RPMI8226 (cell line): ENCODE measurements at places on chromosomes 1 and 21.
A peak's percentile ranks its signal among the peaks of the same experiment; 100 is the strongest.

- DNase-seq = no peak
These were observed 1583.8 kb downstream of the NCAM2 start for GRCh38 chr21:22582026-22582425.

DNA sequence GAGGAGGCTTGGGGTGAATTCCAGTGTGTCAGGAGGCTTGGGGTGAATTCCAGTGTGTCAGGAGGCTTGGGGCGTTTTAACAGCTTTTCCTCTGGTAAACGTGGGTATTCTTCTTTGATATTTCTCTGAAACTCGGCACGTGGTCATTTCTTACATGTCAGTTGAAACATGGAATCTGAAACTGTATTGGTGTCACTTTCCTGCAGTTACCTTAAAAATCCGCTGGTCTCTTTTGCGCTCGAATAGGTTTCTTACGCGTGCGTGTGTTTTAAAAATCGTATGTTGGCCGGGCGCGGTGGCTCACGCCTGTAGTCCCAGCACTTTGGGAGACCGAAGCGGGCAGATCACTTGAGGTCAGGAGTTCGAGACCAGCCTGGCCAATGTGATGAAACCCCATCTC lies 33.5 kb downstream of the PRKCZ start:
- no peak for DNase-seq

- peak; percentile 82 for DNase-seq
These were observed 35.8 kb downstream of the ATF6 start for GRCh38 chr1:161801955-161802354.

GRCh38 chr1:174112489-174113162 lies 46.7 kb upstream of the RABGAP1L start:
- no peak for DNase-seq

GRCh38 chr1:200207711-200208126 lies 180.2 kb downstream of the NR5A2 start:
- DNase-seq = no peak

DNA sequence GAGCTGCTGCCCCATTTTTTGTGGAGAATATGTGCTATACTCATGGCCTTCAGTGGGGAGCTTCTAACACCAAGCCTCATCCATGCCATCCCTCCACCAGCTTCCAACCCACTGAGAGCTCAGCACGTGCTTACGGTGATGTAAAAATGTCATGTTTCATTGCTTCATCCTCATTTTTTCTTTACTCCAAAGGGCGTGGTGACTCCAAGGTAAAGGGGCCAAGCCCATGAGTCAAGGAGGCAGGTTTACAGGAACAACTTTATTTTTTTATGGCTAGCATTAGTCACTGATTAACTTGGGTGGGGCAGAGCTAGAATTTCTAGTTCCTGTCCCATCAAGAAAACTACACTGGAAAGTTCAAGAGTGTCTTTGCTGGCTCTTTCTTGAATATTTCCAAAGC lies at the start of gene C1orf226:
TSS of gene C1orf226 (plus strand) at position 346 of the 400 bp plus-strand sequence. CDS start 174 bp downstream, outside the sequence.
- no peak for DNase-seq

GRCh38 chr1:62444701-62445100 lies 7.9 kb downstream of the USP1 start:
- DNase-seq = no peak

GRCh38 chr21:38048167-38048566 lies 131.9 kb upstream of the KCNJ6 start:
- no peak for DNase-seq

DNA sequence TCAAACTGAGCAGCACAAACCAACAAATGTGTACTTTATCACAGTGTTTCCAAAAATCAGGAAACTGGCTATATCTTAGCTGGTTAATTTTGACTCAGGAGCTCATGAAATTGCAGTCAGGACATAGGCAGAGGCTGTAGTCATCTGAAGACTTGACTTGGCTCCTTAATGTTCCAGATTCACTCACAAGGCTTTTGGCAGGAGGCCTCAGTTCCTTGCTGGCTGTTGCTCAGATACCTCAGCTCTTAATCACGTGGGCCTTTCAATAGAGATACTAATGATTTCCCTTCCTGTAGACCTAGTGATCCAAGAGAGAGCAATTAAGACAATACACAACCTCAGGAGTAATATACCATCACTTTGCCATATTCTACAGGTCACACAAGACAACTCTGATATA lies 537.7 kb downstream of the BRINP3 start:
- no peak for DNase-seq

DNA sequence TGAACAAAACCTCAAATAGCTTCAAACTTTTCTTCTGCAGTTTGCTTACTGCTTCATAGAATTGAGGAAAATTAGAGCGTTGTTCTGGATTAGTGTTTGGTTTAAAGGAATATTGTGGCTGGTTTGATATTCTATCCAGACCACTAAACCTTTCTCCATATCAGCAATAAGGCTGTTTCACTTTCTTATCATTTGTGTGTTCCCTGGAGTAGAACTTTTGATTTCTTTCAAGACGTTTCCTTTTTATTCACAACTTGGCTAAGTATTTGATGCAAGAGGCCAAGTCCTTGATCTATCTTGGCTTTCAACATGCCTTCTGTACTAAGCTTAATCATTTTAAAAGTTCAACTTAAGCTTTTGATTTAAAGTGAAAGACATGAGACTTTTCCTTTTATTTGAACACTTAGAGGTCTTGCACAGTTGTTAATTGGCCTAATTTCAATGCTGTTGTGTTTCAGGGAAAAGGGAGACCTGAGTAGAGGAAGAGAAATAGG lies 359.1 kb downstream of the S1PR1 start:
- DNase-seq = no peak

GRCh38 chr1:112114540-112114939 lies 125.1 kb upstream of the KCND3 start:
- DNase-seq = no peak

- no peak for DNase-seq
These were observed 31.0 kb downstream of the ILDR2 start for GRCh38 chr1:166944186-166944967.

DNA sequence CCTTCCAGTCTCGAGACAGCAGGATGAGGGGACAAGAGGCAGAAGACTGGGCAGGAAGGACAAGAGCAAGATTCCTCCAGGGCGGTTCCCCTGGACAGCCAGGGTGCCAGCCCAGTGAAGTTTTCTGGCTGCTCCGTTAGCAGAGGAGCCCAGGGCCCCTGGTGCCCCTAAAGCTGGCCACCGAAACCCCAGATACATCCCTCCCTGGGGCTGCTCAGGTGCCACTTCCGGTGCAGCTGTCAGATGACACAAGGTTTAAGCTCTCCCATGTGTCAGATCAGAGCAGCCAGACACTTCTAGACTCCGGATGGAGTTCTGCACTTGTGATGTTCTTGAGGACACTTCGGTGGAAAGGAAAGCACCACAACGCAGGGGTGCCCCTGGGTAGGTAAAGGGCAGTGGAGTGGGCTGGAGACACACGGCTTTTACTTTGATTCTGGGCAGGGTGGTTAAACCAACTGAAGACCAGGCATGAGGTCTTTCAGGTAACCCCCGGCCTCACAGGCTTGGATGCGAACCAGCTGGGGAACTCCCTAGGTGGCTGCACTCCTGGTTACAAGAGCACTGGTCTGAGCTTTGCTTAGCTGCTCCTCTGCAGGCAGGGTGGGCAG lies 85.7 kb downstream of the ITPKB start:
- peak; percentile 88 for DNase-seq

- DNase-seq = no peak
These were observed 166.2 kb downstream of the ASTN1 start for GRCh38 chr1:176998183-176998795.

DNA sequence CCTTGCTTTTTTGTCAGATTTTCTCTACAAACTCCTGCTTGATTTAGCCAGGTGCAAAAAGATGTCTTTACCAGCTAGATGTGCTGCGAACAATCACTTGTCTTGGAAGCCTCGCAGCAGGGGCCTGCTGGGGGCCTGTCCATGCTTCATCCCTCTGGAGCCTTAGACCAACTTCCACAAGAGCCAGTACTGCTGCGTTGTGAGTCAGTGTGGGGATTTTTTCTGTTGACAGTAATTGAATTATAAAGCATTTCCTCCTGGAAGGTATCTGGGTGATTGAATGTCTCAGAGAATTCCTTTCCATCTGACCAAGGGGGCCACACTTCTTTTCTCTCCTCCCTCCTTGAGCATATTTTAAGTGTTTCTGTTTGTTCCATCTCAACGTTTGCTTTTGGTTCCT lies 40.4 kb upstream of the LDLRAP1 start:
- no peak for DNase-seq

GRCh38 chr1:26784023-26784871 lies 3.5 kb upstream of the PIGV start:
- peak; percentile 91 for DNase-seq

GRCh38 chr1:110048923-110049601 lies 14.6 kb downstream of the STRIP1 start:
- no peak for DNase-seq

DNA sequence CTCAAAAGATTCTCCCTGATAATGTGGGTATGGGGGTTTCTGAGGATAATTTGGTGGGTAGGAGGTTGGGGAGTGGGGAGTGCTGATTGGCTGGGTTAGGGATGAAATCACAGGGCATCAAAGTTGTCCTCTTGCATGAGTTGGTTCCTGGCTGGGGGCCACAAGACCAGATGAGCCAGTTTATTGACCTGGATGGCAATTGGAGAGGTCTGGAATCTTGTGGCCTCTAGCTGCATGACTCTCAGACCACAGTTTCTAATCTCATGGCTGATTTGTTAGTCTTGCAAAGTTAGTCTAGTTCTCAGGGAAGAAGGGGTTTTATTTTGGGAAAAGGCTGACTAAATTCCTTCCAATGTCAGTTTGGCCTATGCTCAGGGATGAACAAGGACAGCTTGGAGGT lies 3.3 kb upstream of the GBP1 start:
- no peak for DNase-seq

- no peak for DNase-seq
These were observed 233.8 kb downstream of the LTN1 start for GRCh38 chr21:28758883-28759242.

GRCh38 chr1:234841710-234842231 lies 231.8 kb upstream of the IRF2BP2 start:
- DNase-seq = no peak

- DNase-seq = peak; percentile 34
These were observed 3.2 kb downstream of the COL16A1 start for GRCh38 chr1:31700468-31701090.

DNA sequence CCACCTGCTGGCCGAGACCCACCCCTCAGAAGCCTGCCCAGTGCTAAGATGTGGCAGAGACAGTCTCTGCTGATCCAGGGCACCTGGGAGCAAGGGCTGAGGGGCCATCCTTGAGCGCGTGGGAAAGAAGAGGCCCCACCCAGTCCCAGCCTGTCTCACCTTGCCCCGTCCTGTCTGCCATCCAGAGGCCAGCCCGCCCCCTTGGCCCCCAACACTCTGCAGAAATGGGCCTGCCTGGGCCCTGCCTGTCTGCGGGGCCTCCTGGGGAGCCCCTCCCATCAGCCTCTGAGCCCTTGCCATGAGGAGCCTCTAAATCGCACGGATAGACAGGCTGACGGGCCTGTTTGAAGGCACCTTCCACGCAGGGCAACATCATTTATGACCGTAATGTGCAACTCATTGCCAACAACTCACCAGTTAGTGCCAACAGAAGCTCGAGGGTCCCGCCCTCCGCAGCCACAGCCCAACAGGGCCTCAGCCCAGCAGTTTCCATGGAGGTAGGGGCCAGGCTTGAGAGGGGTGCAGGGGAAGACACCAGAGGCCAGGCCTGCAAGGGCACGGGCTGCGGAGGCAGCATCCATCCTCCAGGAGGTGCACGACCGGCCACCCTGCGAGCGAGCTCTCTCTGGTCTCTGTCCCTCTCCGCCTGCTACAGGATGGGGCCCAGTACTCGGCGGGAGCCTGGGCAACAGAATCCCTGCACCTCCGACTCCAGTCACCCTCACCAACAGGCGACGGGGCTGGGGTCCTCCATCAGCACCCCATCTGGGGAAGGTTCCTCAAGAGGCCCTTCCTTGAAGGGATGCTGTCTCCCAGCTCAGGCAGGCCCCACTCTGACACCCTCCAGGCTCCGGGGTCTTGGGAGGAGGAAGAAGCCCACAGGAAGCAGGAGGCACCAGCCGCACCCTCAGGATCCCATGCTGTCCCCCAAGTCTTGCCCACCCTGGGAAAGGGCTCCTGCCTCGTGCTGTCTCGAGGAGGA lies 78.0 kb downstream of the MEGF6 start:
- peak; percentile 22 for DNase-seq

GRCh38 chr1:26237230-26237966 lies 3.4 kb downstream of the CEP85 start:
- DNase-seq = peak; percentile 61

- no peak for DNase-seq
These were observed 53.2 kb upstream of the B3GALT5 start for GRCh38 chr21:39559511-39559910.

GRCh38 chr1:29676496-29676895 lies 440.2 kb downstream of the PTPRU start:
- no peak for DNase-seq

DNA sequence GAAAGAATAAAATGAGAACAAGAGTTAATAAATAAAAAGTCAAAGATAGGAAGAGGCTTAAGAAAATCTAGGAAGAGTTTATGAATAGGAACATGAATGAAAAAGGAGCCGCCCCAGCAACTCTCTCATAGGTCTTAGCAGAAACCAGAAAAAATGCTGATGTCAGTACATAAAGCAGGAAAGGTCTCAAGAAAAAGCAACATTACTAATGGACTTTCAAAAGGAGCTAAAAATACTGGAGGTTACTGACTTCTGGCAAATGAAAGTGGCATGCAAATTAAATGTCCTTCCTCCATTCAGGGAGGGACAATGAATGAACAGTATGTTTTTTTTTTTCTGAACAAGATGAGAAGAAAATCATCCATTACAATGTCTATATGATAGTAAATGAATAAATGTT lies 387.6 kb downstream of the BRINP2 start:
- no peak for DNase-seq

- DNase-seq = no peak
These were observed 90.8 kb upstream of the ERRFI1 start for GRCh38 chr1:8116894-8117264.

DNA sequence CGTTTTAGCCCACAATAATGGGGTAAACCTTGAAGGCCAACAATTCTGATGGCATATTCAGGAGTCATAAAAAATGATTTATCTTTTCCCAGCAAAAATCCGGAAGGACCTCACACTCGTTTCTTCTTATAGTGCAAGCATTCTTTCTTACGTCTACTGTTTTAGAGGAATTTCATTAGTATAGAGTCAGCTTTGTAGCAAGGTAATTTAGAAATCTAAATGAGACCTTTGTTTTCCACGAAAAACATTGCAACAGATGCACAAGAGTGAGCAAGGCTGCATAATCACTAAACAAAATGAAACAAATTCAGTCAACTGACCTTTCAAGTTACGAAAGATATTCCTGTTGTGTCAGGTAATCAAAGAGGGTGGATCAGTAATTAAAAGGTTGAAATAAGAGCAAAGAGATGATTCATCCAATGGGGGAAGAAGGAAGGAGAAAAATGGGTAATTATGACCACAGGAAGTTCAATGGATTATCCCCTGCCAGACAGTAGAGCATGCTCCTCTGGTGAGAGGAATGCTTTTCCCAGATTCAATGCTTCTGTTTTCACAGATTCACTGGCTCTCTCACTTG lies 560 bp upstream of the CSDE1 start:
- no peak for DNase-seq

GRCh38 chr1:94787691-94788090 lies 32.5 kb upstream of the SLC44A3 start:
- DNase-seq = no peak

DNA sequence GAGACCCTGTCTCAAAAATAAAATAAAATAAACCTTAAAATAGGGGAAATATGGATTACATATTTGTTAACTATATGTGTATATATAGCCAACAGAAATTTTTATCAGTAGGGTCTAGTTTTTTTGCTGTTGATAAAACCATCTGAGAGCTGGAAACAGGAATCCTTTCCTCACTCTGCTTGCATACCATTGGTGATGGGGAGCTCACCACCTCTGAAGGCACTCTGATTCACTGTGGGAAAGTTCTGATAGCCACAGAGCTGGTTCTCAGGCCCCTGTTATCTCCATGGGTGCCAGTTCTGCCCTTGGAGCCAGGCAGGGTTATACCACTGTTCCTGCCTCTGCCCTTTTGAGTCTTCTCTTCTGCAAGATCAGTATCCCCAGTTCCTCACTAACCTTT lies 17.8 kb upstream of the ZC3H12A start:
- DNase-seq = no peak
